ENCODE measurements at places on chromosomes 4 and X.

DNA sequence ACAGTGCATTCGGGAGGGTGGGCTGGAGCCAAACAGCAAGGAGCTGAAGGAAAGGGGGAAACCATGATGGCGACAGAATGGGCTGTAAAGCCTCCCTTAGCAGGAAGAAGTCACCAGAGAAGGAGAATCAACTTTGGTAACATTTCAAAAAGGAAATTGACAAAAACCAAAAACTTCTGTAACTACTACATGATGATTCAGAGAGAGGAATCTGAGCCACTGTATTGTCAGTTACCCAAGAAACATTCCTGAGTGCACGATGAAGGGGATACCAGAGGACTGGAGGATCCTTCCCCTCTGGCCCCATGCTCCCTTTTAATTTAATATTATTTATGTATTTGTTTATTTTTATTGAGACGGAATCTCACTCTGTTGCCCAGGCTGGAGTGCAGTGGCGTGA lies 26.3 kb downstream of the PDHA1 start:
- no peak for DNase-seq

DNA sequence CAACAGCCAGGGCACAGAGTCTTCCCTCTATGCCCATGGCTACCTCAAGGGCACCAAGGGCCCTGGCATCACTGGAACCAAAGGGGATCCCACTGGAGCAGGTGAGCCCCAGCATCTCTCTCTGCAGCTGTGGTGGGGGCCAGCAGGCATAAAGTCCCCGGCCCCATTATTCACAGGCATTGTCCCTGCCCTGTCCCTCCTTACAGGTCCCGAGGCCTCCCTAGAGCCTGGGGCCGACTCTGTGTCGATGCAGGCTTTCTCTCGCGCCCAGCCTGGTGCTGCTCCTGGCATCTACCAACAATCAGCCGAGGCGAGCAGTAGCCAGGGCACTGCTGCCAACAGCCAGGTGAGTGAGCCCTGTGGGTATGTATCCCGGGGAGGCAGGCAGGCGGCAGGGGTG lies 12.3 kb upstream of the UBA1 start:
- DNase-seq: no peak

- DNase-seq: no peak
Measured at GRCh38 chr4:38322714-38323113, 341.3 kb upstream of the KLF3 start.

DNA sequence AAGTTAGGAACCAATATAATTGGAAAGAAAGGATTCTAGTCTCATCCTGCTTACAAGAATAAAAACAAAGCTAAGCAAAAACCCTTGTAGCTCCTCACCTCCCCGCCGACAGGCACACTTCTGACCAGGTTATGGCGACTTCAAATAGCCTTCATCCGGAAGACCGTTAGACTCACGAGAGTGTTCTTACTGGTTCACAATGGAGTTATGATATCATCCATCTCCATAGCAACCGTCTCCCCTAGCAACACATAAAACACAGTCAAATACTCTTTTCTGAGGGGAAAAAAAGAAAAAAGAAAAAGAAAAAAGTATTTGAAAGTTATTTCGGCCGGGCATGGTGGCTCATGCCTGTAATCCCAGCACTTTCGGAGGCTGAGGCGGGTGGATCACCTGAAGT lies at the start of gene IL13RA2:
TSS of gene IL13RA2 (minus strand) at position 162 of the 400 bp plus-strand sequence. CDS start 347 bp downstream, outside the sequence.
- DNase-seq: no peak

GRCh38 chr4:38499101-38499500 lies 164.9 kb upstream of the KLF3 start:
- DNase-seq: no peak

- DNase-seq: no peak
Measured at GRCh38 chr4:74365761-74366160, 816 bp downstream of the EREG start.

GRCh38 chr4:98662626-98663225 lies 4.3 kb upstream of the TSPAN5 start:
- peak; percentile 26 for DNase-seq

DNA sequence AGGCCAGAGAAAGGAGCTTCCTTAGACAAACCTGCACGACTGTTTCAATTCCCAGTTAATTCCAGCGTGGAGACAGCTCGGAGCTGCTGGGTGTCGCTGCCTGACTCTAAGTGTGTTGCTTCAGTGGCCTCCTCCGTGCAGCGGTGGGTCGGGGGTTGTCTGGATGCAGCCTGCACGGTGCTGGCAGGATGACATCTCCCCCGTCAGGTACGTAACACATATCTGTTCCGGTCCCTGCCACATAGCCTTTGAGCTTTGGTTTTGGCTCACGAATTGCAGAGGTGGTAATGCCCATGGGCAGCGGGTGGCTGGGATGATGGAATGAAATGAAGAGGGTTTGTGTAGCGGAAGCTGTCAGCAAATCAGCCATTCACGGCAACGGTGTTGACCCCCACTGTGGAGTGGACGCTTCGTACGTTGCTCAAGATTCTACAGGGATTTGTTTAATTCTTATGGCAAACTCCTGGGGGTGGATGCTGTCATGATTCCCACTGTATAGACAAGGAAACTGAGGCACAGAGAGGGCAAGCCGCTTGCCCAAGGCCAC lies 33.7 kb upstream of the HMX1 start:
- no peak for DNase-seq

- DNase-seq: no peak
Measured at GRCh38 chr4:125313989-125314667, 627 bp upstream of the FAT4 start.

GRCh38 chrX:11427453-11428071 lies 134.3 kb downstream of the AMELX start:
- DNase-seq: no peak

- no peak for DNase-seq
Measured at GRCh38 chr4:26065833-26066232, 151.8 kb downstream of the SMIM20 start.

GRCh38 chr4:147160908-147161513 lies 215.3 kb upstream of the TTC29 start:
- DNase-seq: no peak

DNA sequence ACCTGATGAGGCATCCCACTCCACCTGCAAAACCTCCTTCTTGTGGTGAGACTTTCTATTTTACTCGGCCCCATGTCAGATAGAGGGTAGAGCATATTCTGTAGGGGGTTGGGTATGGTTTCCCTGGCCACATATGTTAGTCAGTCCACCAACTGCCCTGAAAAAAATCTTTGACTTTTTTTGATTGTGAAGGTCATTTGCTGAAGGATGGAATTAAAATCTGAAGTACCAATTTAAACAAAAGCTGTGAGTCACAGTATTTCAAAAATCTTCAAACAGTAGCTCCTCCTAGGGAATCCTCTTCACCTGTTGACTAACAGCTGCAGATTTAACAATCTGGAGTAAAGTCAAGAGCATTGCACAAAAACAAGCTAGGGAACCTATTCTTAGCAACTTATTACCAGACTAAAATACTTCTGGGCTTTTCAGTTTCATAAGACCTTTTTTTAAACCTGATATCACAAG lies 8.0 kb upstream of the CCDC110 start:
- no peak for DNase-seq

DNA sequence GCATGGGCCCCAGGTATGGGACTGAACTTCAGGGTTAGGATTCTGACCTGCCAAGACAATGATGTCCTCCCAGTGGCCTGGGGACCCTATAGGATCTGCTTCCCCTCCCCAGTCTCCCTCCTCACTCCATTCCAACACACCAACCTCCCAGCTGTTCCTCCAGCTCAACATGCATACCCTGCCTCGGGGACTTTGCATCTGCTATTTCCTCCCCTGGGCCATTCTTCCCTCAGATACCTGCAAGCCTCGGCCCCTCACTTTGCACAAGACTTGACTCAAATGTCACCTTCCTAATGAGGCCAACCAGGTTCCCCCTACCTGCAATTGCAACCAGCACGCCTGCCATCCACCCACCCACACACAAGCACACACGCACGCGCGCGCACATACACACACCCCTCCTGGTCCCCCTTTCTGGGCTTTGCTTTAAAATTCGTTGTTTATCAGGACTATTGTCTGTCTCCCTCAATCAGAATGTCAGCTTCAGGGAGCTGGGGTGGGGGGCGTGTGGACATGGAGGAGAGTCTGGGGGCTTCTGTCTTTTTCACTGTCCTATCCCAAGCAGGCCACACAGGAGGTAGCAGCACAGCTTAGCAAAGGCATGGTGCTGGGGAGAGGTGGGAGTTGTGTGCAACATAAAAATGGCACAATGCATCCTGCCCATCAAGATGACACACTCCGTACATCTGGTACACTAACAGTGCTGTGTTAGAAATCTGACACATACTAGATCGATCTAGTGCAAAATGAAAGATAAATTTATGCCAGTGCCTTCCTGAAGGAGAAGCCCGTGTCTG lies 20.6 kb upstream of the PPP2R2C start:
- no peak for DNase-seq

- no peak for DNase-seq
Measured at GRCh38 chr4:11341337-11342043, 87.2 kb downstream of the HS3ST1 start.

- no peak for DNase-seq
Measured at GRCh38 chr4:84146300-84146959, 352.7 kb downstream of the NKX6-1 start.

GRCh38 chr4:119728185-119728584 lies 99.6 kb upstream of the PDE5A start:
- DNase-seq: no peak

DNA sequence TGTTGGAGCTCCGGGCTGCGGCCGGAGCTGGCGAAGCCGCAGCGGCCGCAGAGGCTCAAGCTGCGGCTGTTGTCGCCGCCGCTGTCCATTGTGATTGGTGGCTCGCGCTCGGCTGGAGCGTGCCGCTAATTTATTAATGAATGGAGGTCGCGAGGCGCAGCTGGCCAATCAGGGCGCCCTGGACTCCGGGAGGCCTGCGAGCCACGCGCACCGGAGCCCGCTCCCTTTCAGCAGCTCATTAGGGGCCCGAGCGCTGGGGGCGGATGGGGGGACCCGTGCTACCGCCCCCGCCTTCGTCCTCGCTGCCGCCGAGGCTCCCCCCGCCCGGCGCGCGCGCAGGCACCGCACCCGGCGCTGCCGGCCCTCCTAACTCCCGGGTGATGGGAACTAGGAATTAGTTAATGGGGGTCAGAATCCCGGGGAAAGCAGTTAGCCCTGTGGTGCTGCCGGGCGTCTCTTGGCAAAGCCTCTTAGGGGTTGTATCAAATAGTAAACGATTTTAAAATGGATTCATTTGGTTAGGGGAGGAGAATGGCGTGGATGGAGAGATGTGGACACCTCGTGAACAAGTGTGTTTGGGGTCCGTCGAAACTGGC lies 589 bp upstream of the NEUROG2 start:
- no peak for DNase-seq

GRCh38 chr4:170025523-170026252 lies 507 bp downstream of the MFAP3L start:
- peak; percentile 6 for DNase-seq

- DNase-seq: no peak
Measured at GRCh38 chr4:143133977-143134376, 50.7 kb upstream of the USP38 start.

- no peak for DNase-seq
Measured at GRCh38 chr4:175422331-175422730, 389.7 kb downstream of the GPM6A start.

DNA sequence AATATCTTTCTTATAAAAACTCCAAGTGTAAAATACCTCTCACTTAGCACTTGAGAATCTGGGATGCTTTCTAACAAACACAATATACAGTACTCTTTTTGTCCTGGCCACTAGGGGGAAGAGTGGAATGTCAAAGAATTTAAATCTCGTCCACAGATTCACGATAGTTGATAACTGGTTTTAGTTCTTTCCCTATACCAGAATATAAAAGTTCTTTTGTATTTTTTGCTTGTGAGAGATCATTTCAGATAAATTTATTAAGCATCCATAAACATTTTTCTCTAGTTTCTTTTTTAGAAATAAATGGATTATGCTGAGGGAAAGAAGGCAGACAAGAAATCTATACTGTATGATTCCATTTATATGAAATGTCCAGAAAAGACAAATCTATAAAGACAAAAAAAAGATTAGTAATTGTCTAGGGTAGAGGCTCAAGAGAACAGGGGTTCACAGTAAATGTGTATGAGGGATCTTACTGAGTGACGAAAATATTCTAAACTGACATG lies 50.4 kb downstream of the MGARP start:
- no peak for DNase-seq

GRCh38 chrX:98350940-98351339 lies 1467.2 kb downstream of the RPA4 start:
- DNase-seq: no peak

GRCh38 chrX:140440876-140441275 lies 64.0 kb downstream of the SOX3 start:
- no peak for DNase-seq

GRCh38 chrX:120429776-120430540 lies 39.1 kb downstream of the LAMP2 start:
- DNase-seq: no peak

DNA sequence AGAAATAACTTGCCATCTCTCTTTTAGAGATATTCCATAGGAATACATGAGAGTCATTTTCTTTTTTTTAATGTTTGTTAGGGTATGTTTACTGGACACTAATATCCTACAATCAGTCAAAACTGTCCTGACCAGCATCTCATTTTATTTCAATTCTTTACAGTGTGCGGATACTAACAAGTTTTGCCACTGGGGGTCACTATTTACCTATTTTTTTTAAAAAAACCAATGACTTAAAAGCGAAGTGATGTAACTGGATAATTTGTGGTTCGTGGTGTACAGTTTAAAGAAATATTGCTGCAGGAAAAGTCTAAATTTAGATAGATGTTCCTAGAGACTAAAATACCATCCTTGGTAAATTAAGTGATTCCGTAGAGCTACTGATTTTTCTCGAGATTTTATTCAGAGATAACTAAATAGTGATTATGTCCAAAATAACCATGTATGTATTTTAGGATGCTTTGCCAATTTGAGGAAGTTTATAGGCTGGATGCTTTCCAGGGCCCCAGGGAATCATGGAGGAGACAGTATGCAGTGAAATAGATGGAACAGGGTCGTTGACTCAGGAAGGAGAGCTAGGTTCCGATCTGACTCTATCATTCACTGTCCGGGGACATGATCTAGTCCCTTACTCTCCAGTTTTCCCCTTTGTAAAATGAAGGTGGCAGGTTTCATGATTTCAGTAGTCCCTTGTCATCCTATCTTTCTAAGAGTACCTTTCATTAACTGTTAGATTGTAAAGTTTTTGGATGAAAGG lies 34.0 kb upstream of the GNPDA2 start:
- peak; percentile 36 for DNase-seq

DNA sequence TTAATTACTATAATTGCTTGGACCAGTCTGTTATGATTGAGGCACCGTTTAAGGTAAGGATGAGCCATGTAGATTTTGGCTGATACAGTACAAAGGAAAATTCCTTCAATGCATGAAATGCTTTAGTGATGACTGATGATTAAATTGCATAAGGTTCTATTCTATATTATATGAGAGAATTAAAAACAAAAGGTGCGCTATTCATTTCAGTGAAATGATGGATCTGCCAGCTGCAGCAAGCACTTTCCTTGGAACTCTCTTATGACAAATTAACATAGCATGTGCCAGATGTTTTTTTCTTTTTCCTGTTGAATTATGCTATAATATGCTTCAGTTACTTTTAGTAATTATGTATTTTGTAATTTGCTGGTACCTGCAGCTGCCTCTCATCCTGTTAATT lies 98.5 kb downstream of the JADE1 start:
- no peak for DNase-seq

All from CD4-positive, alpha-beta T cell treated with Interferon alpha-2 for 1 hour (primary cell).